ENCODE measurements at places on chromosomes 1 and 21.
A peak's percentile ranks its signal among the peaks of the same experiment; 100 is the strongest.

DNA sequence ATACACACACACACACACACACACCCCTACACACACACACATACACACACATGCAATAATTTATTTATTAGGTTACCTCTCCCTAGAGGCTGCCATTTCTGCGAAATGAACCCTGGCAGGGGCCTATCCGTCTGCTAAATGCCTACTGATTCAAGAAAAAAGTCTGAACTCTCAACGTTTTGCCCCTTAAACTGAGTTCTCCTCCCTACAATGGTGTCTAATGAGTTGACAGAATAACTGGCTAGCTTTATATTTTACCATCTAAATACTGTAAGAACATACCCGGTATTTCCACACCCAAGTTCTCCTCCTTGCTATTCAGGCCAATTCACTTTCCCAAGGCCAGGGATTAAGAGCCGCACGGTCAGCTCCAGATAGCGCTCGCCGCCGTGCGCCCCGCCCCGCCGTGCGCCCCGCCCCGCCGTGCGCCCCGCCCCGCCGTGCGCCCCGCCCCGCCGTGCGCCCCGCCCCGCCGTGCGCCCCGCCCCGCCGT lies 339 bp upstream of the RNPC3 start:
- DNase-seq = peak; percentile 33

DNA sequence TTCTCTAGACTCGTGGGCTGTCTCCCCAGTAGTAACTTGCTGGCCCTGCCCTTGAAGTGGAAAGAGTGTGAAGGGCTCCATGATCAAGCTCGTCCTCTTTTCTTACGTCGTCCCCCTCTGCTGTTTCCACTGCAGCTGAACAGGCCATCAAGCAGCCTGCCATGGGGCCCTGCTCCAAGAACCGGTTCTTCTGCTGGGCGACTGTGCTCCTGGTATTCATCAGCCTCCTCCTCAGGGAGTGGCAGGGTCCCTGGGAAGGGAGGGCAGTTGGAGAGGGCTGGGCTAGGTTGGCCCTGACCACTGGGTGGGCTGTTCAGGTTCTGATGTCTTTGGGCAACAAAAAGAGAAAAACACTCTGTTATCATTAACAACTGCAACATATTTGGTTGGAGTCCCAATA lies 151.5 kb downstream of the FCRL5 start:
- no peak for DNase-seq

GRCh38 chr21:27024301-27024700 lies 57.4 kb upstream of the ADAMTS5 start:
- DNase-seq = no peak

- DNase-seq = no peak
Observed at GRCh38 chr1:6104631-6105030, 58.9 kb downstream of the KCNAB2 start.

DNA sequence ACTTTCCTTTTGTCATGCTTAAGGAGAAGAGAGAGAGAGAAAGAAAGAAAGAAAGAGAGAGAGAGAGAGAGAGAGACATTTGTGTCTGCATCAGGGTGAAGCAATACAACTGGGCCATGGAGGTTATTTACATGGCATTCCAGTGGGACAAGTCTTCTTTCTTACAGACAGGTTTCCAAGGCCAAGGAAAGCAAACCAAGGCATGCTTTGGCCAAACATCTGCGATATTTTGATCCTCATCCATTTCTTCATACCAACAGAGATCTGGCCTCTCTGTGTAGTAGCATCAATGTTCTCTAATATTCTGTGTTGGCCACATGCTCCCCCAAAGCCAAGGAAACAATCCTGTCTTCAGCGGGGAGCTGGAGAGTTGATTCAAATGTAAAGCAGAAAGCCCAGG lies 292.1 kb downstream of the SETD4 start:
- DNase-seq = no peak

Data from NCI-H187 (cell line).